ENCODE measurements at places on chromosomes 7 and 10.

GRCh38 chr7:81783818-81784217 lies 14.0 kb upstream of the HGF start:
- DNase-seq: no peak

- DNase-seq: peak; percentile 61
These were observed 400.1 kb downstream of the TNS3 start for GRCh38 chr7:47181746-47182361.

DNA sequence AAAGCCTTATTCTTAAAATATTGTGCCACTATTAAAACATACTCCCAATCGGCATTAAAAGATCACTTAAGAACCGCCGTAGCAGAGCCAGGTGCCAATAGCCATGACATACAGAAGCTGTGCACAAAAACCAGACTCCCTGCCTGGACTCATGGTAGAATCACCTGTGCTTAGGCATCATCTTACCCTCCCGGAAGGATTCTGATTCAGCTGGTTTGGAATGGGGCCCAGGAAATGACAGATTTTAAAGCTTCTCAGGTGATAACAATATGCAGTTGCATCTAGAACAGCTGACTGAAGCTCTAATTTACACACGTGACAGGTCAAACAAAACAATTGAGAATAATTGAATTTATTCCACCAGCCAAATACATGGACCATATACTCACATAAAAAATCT lies 10.7 kb downstream of the A1CF start:
- no peak for DNase-seq

- DNase-seq: no peak
These were observed 108.6 kb upstream of the ABI1 start for GRCh38 chr10:26969145-26969926.

- DNase-seq: no peak
These were observed at the start of gene MAT1A for GRCh38 chr10:80289451-80290287. Gene MAT1A, minus strand, starts transcription at chr10:80289658. Its CDS starts 235 bp downstream, at chr10:80289423.

DNA sequence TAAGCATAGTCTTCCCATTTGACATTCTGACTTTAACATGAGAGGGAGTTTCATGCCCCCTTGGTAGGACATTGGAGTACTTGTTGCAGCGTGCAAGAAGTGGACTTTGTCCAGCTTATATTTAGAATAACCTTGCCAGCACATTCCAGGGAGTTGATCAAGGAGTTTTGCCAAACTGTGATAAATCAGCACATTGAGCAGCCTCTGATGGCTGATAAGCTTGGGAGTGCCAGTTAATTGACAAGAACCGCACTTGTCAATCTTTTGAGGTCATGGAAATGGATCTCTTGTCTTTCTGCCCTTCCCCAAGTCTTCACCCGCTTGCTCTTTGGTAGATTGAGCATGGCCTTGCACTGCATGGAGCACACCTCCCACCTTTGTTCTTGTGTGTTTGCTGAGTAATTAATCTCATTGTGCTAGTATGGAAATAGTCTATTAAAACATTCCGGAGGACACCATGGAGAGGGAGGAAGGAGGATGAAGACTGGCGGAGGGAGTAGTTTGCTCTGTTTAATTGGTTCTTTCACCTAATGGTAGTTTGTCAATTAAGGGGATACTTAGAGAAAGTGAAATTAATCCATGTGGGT lies 668.5 kb upstream of the GALNT17 start:
- DNase-seq: no peak

DNA sequence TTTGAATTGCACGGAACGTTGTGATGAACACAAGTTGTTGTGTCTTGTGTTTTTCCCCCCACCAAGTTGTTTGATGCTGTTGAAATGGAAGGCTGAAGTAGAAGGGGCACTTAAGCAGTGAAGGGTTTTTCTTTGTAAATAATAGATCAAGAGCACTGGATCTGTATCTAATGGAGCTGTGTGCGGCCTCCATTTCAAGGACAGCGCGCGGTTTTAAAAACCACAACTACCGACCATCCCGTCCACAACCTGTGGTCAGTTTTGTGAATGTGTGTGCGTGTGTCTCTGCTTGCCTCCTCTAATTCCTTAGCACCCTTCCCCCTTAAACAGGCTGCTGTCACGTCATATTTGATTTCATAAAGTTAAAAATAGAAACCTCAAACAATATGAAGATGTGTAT lies 165.5 kb downstream of the TCF7L2 start:
- no peak for DNase-seq

DNA sequence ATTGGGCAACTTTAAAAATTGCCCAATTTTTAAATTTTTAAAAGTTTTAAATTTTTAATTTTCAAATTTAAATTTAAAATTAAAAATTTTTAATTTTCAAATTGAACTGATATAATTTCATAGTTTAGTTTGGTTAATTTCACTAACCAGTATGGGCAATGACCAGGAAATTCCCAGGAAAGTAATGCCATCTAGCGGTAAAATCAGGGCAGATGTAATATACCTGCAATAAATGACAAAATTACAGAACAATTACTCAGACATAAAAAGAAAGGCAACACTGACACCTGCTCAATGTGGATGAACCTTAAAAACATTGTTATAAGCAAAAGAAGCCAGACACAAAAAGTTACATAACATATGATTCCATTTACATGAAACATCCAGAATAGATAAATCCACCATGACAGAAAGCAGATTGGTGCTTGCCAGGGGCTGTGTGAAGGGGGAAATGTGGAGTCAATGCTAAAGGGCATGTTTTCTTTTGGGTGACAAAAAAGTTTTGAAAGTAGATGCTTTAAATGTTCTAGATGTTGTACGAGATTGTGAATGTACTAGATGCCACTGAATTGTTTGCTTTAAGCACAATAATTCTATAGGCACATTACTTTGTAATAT lies 28.6 kb upstream of the SLC16A12 start:
- DNase-seq: peak; percentile 14

- DNase-seq: no peak
These were observed 53.0 kb downstream of the EZH2 start for GRCh38 chr7:148830897-148831692.

All from NCI-H1694 (cell line).